T-helper 2 cell (primary cell): ENCODE measurements at places on chromosomes 5 and 9.

DNA sequence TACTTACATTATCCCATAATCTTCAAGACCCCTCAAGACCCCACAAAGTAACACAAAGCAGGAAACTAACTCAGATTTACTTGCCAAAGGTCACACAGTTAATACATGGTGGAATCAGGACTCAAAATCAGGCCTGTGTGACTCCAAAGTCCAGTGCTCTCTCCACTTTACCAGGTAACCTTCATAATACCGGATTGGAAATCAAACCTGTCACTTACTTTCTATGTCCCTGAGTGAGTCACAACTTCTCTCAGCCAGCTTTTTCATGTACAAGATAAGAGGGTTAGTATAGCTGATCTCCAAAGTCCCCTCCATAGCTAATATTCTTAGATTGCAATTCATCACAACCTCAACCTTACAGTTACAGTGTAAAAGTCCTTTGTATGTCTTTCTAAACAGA, 17.1 kb downstream of the STRBP start:
- no peak for DNase-seq

GRCh38 chr5:159850160-159850559, 66.1 kb upstream of the ADRA1B start:
- no peak for DNase-seq

GRCh38 chr5:96691503-96692303, 29.5 kb downstream of the CAST start:
- no peak for DNase-seq

- no peak for DNase-seq
Measured at GRCh38 chr5:7717691-7718090, 133.2 kb downstream of the CFAP90 start.

- DNase-seq, result no peak
Measured at GRCh38 chr9:133640580-133641395, 4.6 kb downstream of the DBH start.

DNA sequence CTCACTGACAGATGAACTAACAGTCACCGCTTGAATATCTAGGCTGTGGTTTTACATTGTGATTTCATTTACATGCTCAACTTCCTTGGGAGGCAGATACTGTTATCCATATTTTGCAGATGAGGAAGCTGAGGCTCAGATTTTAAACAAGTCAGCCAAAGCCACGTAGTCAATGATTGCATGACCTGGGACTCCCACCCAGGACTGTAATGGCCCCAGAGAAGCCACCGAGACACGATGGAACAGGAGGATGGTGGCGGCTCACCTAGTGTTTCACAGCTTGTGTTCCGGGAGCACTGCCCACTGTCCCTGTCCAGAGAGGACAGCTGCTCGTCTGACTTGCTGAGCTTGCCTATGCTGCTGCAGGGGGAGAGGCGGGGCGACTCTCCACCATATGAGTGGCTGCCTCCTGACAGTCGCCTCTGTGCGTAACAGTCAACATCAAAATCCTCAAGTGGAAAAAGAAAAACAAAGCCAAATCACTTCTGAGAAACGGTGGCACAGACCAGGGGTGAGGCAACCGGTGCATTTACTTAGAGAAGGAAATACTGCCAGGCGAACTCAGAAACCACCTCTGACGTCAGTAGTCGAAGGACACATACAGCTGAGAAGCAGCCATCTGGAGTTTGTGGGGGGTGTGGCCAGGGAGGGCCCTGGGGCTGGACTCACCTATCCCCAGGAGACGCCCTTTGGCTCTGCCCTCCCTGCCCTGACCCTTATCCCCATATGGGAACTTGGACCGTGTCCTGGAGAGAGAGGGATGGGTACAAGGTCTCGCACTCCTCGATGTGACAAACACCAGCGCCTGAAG, 82.5 kb downstream of the PRRT1B start:
- DNase-seq, result peak; percentile 94

DNA sequence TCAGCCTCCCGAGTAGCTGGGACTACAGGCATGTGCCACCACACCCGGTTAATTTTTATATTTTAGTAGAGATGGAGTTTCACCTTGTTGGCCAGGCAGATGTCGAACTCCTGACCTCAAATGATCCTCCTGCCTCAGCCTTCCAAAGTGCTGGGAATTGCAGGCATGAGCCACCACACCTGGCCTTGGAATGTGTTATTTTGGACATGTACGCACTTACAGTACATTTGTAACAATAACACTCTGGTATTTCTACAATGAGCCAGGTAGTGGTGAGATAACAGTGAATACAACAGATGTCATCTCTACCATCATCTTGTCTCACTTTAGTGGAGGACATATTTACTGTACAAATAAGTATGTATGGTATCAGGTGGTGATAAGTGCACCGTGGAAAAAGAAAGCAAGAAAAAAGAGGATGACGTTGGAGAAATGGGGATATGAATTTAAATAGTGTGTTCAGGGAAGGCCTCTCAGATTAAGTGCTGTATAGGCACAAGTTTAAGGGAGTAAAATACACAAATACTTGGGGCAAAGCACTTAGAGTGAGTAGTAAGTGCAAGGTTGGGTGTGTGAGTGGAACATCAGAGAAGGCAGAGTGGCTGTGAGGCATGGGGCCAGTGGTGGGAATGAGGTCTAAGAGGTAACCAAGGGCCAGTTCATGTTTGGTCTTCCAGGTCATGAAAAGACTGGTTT, 100.1 kb downstream of the CDC42SE2 start:
- DNase-seq, result no peak

- no peak for DNase-seq
Measured at GRCh38 chr5:26791433-26791832, 247.0 kb downstream of the CDH9 start.

DNA sequence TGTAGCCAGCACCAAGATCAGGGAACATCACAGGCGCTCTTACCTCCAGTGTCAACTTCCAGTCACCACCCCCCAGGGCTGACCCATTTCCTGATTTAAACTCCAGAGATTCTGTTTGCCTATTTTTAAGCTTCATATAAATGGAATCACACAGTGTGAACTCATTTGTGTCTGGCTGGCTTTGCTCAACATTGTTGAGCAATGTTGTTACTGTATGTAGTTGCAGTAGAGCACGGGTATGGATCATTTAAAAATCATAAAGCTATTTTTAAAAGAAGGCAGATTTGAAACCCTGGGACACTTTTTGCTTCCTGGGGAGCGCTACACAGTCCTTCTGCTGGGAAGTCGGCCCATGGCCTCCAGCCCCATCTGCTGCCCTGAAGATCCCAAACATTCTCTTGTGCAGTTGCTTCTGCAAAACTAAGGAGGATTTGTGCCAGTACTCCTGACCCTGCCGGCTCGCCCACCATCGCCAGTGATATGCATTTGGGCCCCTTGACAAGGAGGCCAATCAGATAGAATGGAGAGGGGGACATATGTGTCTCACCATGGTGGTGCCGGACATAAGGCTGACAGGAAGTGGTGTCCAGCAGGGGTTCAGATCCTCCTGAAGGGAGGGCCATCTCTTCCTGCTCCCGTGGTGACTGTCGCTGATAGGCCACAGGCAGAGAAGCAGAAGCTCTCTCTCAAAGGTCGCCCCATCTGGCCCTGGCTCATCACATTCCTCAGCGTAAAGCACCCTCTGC, 13.3 kb downstream of the DCANP1 start:
- no peak for DNase-seq

GRCh38 chr5:132223861-132224260, 3.8 kb downstream of the P4HA2 start:
- DNase-seq, result no peak

GRCh38 chr5:54259090-54259489, 51.3 kb downstream of the ARL15 start:
- DNase-seq, result no peak

- no peak for DNase-seq
Measured at GRCh38 chr5:21665524-21665923, 1187.6 kb downstream of the CDH12 start.

GRCh38 chr9:132412089-132412488, 2.1 kb downstream of the CFAP77 start:
- DNase-seq, result no peak
